CD4-positive, alpha-beta T cell treated with Interleukin-17A for 1 hour (primary cell): ENCODE measurements at places on chromosomes 12 and 14.

DNA sequence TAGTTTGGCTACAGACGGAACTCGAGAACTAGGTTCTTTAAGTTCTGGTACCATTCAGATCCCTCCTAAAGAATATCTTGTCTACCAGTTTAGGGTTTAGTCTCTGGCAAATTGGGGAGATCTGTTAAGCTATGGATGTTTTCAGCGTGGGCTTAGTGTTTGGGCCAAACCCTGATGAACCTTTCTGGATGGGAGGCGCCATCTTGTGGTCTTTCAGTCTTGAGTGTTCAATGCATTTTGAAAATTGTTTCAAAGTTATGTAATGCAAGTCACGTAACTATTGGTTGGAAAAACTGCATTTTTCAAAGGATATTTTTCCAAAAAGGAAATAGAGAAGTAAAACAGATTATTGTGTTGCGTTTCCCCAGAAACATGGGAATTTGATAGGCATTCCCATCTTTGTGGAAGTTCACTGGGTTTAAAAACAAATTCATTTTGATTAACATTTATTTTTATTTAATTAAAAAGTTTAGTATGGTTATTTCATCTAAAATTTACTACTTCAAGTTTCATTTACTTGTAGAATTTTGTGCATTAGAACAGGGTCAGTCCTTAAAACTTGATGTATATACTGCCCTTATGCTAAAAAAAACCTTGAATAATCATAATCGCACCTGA lies 169.0 kb downstream of the PRIMA1 start:
- peak; percentile 11 for DNase-seq

DNA sequence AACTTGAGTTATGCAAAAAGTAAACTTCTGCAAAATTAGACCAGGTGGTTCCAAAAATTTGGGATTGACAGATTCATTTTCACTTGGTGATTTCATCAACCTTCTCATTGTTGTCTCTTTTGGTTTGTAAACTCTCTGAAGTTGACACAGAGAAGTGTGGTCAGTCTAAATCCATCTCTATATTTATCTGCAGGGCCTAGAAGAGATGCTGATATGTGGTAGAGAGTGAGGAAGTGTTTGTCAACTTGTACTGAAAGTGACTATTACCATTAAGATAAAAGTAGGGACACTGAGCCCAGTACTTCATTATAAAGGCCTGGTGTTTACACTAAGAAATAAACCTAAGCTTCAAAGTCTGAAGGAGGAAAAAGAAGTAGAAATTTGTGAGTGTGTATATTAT lies 73.7 kb downstream of the RMST start:
- no peak for DNase-seq

DNA sequence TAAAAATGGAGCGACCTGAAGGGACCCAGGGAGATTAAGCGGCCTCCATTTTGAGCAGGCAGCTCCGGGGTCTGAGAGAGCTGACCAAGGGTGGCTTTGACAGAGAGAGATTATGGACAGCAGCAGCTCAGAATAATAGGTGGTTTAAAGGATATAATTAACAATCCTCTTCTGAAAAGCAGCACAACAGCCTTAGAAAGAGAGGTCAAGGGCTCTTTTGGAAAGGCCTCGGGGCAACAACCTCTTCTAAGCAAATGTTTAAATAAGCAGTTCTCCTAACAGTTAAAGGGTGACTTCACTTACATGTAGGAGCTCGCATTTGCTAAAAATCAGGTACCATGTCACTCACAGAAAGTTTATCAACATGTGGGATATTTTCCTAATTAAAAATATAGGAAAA lies 87.2 kb upstream of the FRMD6 start:
- no peak for DNase-seq

- no peak for DNase-seq
Observed at GRCh38 chr12:129423041-129423580, 480.7 kb downstream of the TMEM132D start.

DNA sequence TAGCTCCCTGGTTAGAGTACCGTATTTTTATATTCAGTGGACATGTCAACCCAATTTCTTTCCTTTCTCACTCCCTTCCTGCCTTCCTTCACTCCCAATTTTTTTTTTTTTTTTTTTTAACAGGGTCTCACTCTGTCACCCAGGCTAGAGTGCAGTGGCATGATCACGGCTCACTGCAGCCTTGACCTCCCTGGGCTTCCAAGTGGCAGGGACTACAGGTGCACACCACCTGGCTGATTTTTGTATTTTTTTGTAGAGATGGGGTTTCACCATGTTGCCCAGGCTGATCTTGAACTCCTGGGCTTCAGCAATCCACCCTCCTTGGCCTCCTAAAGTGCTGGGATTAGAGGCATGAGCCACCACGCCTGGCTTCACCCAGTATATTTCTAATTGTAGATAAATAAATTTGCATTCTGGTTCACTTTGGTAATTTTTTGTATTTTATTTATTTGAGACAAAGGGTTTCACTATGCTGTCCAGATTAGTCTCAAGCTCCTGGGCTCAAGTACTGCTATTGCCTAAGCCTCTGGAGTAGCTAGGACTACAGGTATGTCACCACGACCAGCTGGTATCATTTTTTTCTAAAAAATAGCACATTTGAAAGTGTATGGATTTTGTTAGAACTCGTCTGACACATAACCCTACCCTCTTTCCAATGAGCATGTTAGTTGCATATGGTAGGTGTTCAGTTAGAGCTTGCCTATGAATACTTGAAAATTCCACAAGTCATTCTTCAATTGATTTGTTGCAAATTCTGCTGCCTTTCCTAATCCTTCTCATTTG lies 15.7 kb downstream of the SLC38A2 start:
- DNase-seq: no peak

DNA sequence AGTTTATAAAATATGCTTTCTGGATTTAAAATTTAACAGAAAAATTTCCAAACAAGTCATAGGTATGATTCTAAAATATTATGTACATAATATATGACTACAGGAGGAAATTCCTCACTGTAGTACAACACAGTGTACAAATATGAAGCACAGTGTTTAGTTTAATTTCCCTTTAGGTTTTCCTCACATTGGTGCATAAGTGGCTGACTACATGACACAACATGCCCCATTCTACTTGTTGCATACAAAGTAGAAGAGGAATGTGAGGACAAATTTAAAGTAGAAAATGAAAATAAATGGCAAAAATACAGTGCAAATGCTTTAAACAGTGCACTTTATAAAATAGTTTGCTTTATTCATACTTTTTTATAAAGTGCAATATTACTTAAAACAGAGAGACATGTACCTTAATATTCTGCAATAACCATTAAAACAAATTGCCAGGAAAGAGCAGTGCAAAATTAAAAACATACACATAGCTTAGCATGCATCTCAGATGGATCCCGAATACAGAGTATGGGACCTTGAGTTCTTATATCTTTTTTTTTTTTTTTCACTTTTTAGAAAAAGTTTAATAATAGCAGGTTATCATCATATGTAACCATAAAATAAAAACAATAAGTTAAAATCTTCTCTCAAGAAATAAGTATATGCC lies 54.8 kb upstream of the TTC7B start:
- no peak for DNase-seq

GRCh38 chr14:77883131-77883846 lies 83.4 kb downstream of the ADCK1 start:
- DNase-seq: no peak

DNA sequence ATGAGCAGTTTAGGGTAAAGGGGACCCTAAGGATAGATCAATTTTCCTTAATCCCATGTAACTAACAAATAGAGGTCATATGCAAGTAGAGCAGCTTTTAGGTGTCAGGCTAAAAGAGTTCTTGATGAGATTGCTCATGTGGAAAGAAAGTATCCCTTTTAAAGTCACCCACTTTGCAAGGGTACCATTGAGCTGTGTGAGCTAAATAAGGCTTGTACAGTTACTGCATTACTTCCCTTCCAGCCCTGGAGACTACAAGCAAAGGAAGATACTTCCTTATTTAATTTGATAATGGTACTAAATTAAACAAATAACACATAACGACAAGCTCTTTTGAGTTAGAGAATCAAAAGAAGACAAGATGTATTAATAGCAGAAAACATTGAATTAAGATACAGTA lies 191.7 kb downstream of the TMX1 start:
- DNase-seq: no peak

- no peak for DNase-seq
Observed at GRCh38 chr12:51695241-51696010, 104.4 kb downstream of the SCN8A start.

DNA sequence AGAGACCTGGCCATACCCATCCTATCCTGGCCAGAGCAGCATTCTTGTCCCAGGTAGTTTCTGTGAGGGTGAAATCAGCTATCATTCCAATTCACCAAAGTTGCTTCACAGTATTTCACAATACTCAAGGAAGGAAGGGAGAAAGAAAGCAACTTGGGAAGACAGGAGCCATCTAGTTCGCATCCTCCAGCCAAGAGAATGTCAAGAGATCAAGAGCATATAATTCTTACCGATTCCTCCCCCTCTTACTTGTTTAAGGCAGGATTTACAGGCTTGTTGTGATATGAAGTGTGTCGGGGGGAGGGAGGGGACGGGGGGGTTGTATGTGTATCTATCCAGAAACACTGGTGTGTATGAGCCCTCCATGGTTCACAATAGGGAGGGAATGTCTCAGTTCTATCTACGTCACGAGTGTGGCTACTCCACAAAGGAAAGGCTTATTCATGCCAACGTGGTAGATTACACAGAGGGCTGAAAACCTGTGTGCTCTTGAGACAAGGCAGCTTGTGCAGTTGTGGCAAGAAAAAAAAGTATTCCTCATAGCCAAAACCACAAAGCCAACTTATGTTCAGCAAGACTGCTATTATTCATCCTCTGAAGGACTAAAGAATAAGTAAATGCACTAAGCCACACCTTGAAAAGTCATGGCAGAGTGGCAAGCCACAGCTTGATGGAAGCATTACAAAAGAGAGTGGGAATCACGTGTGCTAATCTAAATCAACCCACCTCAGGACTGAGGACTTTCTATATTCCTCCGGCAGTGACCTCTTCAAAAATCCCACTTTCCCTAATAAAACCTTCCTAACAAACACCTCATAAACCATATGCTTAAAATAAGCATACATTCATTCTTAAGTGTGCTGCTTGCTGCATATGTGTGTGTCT lies 35.0 kb downstream of the CORO1C start:
- no peak for DNase-seq

- DNase-seq: peak; percentile 79
Observed at GRCh38 chr14:100285021-100285912, 21.0 kb downstream of the SLC25A29 start.

- no peak for DNase-seq
Observed at GRCh38 chr12:101854747-101855146, 22.6 kb upstream of the DRAM1 start.

- no peak for DNase-seq
Observed at GRCh38 chr12:107019546-107019945, 32.6 kb upstream of the MTERF2 start.

GRCh38 chr14:33163109-33163508 lies 224.4 kb downstream of the NPAS3 start:
- DNase-seq: no peak

- no peak for DNase-seq
Observed at GRCh38 chr12:34346372-34347034, 324.2 kb downstream of the ALG10 start.

GRCh38 chr12:1644534-1645438 lies 15.8 kb downstream of the WNT5B start:
- DNase-seq: no peak

DNA sequence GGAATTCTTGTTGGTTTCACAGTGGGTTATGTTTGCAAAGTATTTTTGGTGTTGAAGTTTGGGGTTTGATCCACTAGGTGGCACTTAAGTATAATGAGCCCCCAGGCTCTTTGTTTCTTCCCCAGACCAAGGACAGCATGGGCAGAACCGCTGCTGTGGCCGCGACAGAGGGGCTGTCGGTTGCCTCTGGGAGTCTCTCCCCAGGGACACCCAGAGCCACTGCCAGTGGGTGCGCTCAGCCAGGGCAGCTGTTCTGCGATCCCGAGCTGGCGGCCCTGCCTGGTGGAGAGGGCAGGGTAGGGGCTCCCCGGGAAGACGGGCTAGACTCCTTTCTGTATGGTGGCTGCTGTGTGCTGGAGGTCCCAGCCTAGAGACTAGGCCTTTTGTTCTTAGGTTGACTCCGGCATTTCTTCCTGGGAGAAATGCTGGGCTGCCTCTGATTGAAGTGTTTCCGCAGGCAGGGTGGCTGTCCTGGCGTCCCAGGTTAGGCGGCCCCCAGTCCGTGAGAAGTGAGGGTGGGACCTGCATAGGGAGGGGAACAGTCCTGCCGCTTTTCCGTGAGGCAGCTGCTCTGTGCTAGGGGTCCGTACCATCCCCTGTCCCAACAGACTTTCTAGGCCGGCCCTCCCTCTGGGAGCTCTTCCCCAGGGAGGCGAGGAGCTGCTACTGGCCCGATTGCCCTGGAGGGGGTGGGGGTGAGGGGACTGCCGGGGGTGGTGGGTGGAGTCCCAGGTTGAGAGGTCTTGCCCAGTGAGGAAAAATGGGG lies 253.1 kb upstream of the PELI2 start:
- no peak for DNase-seq

DNA sequence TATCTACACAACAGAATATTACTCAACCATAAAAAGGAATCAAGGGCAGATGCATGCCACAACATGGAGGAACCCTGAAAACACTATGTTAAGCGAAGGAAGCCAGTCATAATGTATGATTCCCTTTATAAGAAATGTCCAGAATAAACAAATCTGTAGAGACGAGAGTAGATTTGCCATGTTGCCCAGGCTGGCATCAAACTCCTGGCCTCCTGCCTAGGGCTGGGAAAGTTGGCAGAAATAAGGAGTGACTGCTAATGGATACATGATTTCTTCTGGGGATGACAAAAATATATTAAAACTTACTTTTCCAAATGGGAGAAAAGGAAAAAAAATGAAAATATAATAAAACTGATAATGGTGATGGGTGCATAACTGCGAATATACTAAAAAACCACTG lies 10.9 kb downstream of the CLIP1 start:
- no peak for DNase-seq

- DNase-seq: no peak
Observed at GRCh38 chr14:23443411-23443812, 8.0 kb upstream of the MYH7 start.

DNA sequence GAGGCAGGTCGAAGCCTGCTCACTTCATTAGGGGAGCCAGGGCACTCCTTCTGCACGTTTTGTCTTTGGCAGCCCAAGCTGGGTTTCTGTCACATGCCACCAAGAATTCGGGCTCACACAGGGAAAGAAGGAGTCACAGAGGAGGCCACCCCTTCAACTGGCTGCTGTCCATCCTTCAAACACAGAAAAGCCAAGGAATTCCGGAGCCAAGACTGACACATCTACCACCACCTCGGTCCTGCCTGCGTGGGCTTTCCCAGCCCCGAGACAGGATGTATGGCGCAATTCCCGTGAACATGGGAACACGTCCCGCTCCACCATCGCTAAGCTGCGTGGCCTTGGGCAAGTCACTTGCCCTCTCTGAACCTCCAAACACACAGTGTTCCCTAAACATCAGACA lies 70.4 kb downstream of the NCOR2 start:
- no peak for DNase-seq

DNA sequence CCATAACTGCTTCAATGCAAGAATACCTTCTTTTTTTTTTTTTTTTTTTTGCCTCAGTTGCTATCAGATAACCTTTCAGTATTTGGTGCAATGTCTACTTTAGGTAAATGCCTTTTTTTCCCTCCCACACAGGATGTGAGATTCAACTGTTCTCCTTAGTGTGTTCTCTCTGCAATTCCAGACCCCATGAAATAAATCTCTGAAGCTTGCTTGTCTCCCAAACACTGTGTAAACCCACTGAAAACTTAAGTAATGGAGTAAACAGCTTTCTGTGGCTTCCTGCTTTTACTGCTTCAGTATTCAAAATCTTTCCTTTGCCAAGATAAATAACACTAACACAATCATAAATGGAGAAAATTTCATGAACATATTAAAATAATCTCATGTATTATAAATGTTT lies 55.8 kb upstream of the CLEC14A start:
- no peak for DNase-seq

GRCh38 chr14:93847473-93847872 lies 59.2 kb upstream of the PRIMA1 start:
- no peak for DNase-seq
